ENCODE measurements at places on chromosomes 4 and X. TPM values are rescaled to one million over a fixed set of nuclear protein-coding genes. Genes with fewer than 3 reads are reported as not detected.

GRCh38 chr4:124854968-124855367, 142.4 kb upstream of the ANKRD50 start:
- no peak overlapping the region for H3K4me3 ChIP-seq
- no peak overlapping the region for H3K27ac ChIP-seq
- H3K36me3 ChIP-seq, result no peaks in the 10 kb centered on the region
- DNase-seq, result no peak
- no peaks in the 10 kb centered on the region for H3K27me3 ChIP-seq
- H3K4me1 ChIP-seq, result no peaks in the 10 kb centered on the region

DNA sequence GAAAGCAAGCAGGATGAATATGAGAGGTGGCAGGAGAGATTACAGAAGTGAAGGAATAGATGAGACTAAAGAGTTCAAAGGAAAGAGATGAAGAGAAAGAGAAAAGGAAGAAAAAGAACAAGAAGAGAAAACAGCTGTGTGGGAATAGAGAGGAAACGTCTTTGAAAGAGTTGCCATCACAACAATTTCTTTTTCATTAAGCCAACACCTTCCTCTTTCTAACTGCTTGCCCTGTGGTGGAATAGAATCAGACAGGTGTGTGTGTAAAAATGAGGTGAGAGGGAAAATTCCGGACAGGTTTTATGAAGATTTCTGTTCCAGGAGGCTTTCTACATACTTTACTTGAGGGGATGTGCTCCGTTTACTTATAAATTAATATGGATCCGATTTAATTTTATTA, 28.8 kb downstream of the DTHD1 start:
- H3K36me3 ChIP-seq, result no peaks in the 10 kb centered on the region
- H3K4me1 ChIP-seq, result no peaks in the 10 kb centered on the region
- no peaks in the 10 kb centered on the region for H3K27me3 ChIP-seq
- no peak overlapping the region for H3K27ac ChIP-seq

Gene CC2D2A
- 26.5 TPM for total RNA-seq

GRCh38 chr4:92483341-92483740, 179.6 kb downstream of the GRID2 start:
- H3K4me3 ChIP-seq, result no peak overlapping the region
- no peaks in the 10 kb centered on the region for H3K4me1 ChIP-seq
- no peaks in the 10 kb centered on the region for H3K27me3 ChIP-seq
- no peak overlapping the region for H3K27ac ChIP-seq
- no peaks in the 10 kb centered on the region for H3K36me3 ChIP-seq

DNA sequence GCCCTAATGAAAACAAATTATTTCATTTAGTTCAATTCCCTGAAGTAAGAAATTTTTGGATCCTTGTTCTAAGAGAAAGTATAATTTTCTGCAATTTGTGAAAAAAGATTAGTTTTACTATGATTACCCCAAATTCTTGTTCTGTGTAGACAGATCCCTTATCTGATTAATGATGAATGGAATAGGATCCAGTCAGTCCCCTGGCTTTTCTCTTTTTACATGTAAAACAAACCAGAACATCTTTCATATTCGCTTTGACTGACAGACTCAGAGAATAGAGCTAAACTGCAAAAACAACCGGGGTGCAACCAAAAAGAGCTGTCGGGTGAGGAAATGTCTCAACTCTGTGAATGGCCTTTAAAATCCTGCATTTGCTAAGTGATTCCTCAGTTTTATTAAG, 93.4 kb upstream of the VEGFC start:
- H3K36me3 ChIP-seq, result no peaks in the 10 kb centered on the region
- no peak overlapping the region for H3K27ac ChIP-seq
- DNase-seq, result no peak
- H3K27me3 ChIP-seq, result no peaks in the 10 kb centered on the region
- no peaks in the 10 kb centered on the region for H3K4me1 ChIP-seq
- no peak overlapping the region for H3K4me3 ChIP-seq

DNA sequence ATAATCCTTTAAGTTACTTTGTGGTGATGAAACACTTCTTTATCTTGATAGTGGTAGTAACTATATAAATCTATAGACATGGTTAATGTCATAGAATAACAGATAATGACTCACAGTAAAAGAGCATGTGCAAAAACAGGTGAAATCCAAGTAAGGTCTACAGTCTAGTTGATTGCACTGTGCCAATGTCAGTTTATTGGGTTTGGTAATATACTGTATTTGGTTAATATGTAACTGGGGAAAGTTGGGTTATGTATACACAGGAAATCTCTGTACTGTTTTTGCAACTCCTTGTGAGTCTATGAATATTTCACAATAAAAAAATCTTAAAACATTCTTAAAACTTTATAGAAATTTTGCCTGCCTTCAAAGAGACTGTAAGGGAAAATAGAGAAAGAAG, 1067.6 kb upstream of the FTHL17 start:
- DNase-seq, result no peak
- H3K4me3 ChIP-seq, result no peak overlapping the region
- no peaks in the 10 kb centered on the region for H3K4me1 ChIP-seq

Gene PLS3
- 223 TPM for total RNA-seq

Gene FAM9C
- under 0.01 TPM for total RNA-seq

DNA sequence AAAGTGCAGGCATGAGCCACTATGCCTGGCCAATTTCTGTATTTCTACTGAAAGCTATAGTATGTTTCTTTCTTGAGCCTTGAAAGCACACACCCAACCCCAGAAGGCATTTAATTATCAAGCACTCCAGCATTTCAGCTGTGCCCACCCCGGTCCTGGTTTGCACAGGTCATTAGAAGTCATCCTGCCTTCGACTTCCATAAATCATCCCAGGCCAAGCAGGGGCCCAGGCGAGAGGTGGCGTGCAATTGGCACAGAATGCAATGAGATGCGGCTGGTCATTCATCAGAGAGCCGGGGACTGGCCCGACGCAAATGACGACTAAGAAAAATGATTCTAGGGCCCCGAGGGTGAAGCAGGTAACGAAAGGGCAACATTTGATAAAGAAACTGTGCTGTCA, 24.8 kb upstream of the CRMP1 start:
- DNase-seq, result no peak
- no peaks in the 10 kb centered on the region for H3K36me3 ChIP-seq
- H3K4me1 ChIP-seq, result no peaks in the 10 kb centered on the region
- H3K27ac ChIP-seq, result no peak overlapping the region
- no peak overlapping the region for H3K4me3 ChIP-seq
- no peaks in the 10 kb centered on the region for H3K27me3 ChIP-seq

GRCh38 chr4:87166296-87166854, 54.0 kb downstream of the KLHL8 start:
- H3K4me1 ChIP-seq, result no peaks in the 10 kb centered on the region
- no peaks in the 10 kb centered on the region for H3K27me3 ChIP-seq

Gene TSPAN7
- not detected for total RNA-seq

DNA sequence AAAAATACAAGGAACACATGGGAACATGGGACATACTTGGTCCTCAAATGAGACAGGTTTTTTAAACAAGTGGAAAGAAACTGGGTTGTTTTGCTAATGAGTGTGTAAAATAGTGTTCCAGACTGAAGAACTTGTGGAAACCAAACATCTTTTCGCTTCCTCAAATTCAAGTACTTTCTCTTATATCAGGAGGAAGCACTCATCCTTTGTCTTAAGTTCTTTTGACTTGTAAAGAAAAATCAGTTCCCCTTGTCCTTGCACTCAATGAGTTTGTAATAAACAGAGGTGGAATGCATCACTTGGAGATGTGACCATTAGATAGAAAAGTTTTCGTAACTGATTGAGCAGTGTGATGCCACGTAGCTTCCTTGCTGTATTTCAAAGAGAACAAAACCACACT, 101.1 kb downstream of the PHOX2B start:
- H3K4me1 ChIP-seq, result no peaks in the 10 kb centered on the region
- no peak for DNase-seq
- no peak overlapping the region for H3K27ac ChIP-seq
- H3K4me3 ChIP-seq, result no peak overlapping the region
- no peaks in the 10 kb centered on the region for H3K27me3 ChIP-seq
- no peaks in the 10 kb centered on the region for H3K36me3 ChIP-seq

GRCh38 chr4:141501931-141502330, 134.5 kb upstream of the IL15 start:
- DNase-seq, result peak; percentile 21
- H3K4me1 ChIP-seq, result no peaks in the 10 kb centered on the region
- H3K27me3 ChIP-seq, result no peaks in the 10 kb centered on the region
- no peaks in the 10 kb centered on the region for H3K36me3 ChIP-seq

GRCh38 chrX:110265661-110266060, 52.2 kb downstream of the AMMECR1 start:
- H3K4me1 ChIP-seq, result no peaks in the 10 kb centered on the region
- H3K36me3 ChIP-seq, result no peaks in the 10 kb centered on the region
- no peak overlapping the region for H3K27ac ChIP-seq
- no peaks in the 10 kb centered on the region for H3K27me3 ChIP-seq
- no peak overlapping the region for H3K4me3 ChIP-seq

Gene GRPEL1
- 20.8 TPM for total RNA-seq

Gene TMEM154
- total RNA-seq, result 0.50 TPM
